Stimulated activated CD4-positive, alpha-beta T cell treated with anti-CD3 and anti-CD28 coated beads, Interleukin-1b, Interleukin-23, amount 100 ng/mL, for 24 hours (primary cell): ENCODE measurements at places on chromosomes 16 and 17.

- DNase-seq, result no peak
Measured at GRCh38 chr16:81645266-81645694, 133.8 kb upstream of the PLCG2 start.

GRCh38 chr17:11238705-11239104, 2.3 kb upstream of the SHISA6 start:
- no peak for DNase-seq

DNA sequence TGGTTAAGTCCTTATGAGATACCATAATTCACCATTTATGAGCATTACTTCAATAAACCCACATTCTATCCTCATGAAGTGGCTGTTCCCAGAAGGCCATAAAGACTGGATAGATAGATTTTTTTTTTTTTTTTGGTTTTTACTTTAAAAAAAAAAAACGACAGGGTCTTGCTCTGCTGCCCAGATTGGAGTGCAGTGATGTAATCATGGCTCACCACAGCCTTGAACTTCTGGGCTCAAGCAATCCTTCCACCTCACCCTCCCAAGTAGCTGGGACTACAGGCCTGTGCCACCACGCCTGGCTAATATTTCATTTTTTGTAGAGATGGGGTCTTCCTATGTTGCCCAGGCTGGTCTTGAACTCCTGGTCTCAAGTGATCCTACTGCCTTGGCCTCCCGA, 102.3 kb downstream of the XYLT1 start:
- DNase-seq, result no peak

DNA sequence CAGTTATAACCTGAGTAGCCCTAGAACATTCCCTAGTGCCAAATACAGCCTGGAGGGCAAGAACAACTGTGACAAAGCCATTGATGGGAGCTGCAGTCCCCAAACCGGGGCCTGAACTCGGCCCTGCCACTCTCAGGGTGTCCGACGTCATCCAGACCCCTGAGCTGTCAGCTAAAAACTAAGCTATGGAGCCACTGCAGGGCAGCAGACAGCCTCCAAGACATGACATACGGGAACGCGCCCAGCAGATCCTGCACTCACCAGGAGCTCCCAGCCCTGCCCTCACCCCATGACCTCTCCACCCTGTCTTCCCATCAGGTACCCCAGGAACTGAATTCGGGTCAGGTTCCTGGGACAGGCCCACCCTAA, 28.4 kb downstream of the KDM8 start:
- no peak for DNase-seq

GRCh38 chr16:87324411-87325275, 7.5 kb upstream of the C16orf95 start:
- peak; percentile 21 for DNase-seq

GRCh38 chr16:67967958-67968399, 458 bp downstream of the SLC12A4 start:
- DNase-seq, result peak; percentile 26

DNA sequence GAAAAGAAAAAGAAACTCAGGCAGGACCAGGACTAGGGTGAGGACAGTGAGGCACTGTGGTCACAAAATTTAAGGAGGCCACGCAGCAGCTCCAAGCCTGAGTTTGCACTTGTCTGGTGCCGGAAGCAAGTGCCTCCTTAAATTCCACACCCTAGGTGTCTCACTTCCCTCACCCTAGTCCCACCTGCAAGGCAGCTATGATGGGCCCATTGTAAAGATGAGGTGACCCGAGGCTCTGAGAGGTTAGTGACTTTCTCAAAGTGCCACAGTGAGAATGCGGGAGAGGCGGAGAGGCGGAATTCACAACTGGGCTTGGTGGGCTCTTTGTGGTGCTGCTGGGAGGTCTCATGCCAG, 21.5 kb upstream of the EEF2K start:
- no peak for DNase-seq

GRCh38 chr17:7932949-7933348, 943 bp downstream of the CNTROB start:
- peak; percentile 16 for DNase-seq

GRCh38 chr16:49620158-49620868, 235.6 kb downstream of the ZNF423 start:
- no peak for DNase-seq

GRCh38 chr17:57788725-57789124, 43.6 kb upstream of the CCDC182 start:
- no peak for DNase-seq

- peak; percentile 38 for DNase-seq
Measured at GRCh38 chr17:55576996-55577586, 65.8 kb upstream of the SMIM36 start.

DNA sequence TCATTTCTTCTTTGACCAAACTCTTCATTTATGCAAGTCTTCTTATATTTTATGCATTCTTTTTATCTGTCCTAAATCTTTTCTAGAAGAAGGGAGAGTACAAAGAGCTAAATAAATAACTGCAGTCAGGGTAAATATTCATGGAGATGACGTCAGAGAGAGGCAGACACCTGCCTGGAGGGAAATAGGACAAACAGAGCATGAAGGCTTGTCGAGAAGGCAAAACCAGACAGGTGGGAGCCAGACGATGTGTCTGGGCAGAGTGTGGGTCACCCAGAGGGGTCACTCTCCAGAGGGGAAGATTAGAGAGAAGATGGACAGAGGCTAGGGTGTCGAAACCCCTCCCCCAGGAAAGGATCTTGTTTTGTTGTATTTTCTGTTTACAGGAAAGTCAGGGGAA, 78.3 kb upstream of the RPL38 start:
- DNase-seq, result no peak

DNA sequence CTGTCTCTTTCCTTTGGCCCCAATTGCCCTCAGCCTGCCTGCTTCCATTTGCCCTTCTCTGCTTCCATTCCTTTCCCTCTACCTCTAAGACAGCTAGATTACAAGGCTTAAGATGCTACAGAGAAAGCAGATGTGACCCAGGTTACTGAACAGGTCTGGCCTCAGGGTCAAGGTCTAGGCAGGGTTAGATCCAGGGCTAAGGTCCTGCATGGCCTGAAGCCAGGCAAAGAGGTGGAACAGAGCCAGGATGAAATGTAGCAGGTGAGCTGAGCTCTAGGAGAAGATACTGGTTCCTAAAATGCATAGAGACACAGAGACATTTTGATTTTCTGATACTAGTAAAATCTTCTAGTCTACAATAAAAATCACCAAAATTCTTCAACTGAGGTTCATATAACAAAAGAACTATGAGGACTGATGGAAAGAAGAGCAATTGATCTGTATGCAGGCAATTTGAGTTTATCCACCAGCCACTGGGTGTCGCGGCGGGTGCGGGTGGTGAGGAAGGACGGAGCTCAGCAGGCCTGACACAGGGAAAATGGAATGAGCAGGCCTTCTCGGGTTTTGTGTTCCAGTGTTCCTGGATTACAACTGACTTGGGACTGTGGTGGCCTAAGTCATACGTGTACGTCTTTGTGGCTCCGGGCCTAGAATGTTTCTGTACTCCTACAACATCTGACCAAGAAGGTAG, 95.9 kb downstream of the MYH10 start:
- no peak for DNase-seq

DNA sequence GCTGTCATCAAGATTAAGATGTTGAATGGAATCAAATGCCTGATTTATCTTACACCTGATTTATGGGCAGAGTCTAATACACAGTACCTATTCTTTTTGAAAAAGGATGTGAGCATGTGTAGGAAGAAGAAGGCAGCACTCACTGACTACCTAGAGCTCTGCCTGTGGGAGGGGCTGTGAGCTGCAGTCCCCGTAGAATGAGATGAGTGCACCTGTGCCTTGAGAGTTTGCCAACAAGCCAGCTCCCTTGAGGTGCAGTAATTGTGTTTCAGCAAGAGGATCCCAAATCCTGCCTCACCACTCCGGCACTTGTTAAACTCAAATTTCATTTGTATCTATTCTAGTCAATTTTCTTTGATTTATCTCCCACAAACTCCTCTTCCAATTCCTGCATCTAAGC, 46.0 kb downstream of the CDH11 start:
- no peak for DNase-seq

GRCh38 chr17:79573196-79573896, 37.5 kb downstream of the RBFOX3 start:
- DNase-seq, result no peak

DNA sequence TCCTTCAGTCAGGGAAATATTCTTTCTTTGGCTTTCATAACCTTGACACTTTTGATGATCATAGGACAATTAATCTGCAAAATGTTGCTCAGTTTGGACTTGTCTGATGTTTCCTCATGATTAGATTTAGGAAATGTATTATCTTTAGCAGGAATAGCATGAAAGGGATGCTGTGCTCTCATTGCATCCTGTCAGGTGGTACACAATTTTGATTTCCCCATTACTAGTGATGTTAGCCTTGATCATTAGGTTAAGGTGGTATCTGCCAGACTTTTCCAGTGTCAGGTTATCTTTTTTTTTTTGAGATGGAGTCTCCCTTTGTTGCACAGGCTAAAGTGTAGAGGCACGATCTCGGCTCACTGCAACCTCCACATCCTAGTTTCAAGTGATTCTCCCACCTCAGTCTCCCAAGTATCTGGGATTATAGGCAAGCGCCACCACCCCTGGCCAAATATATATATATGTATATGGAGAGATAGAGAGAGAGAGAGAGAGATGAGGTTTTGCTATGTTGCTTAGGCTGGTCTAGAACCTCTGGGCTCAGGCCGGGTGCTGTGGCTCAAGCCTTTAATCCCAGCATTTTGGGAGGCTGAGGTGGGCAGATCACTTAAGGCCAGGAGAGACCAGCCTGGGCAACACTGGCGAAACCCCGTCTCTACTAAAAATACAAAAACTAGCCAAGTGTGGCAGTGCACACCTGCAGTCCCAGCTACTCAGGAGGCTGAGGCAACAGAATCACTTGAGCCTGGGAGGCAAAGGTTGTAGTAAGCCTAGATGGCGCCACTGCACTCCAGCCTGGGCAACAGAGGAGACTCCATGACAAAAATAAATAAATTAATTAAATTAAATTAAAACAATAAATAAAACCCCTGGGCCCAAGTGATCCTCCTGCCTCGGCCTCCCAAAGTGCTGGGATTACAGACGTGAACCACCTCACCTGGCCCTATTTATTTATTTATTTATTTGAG, 15.8 kb upstream of the CAVIN1 start:
- DNase-seq, result no peak

DNA sequence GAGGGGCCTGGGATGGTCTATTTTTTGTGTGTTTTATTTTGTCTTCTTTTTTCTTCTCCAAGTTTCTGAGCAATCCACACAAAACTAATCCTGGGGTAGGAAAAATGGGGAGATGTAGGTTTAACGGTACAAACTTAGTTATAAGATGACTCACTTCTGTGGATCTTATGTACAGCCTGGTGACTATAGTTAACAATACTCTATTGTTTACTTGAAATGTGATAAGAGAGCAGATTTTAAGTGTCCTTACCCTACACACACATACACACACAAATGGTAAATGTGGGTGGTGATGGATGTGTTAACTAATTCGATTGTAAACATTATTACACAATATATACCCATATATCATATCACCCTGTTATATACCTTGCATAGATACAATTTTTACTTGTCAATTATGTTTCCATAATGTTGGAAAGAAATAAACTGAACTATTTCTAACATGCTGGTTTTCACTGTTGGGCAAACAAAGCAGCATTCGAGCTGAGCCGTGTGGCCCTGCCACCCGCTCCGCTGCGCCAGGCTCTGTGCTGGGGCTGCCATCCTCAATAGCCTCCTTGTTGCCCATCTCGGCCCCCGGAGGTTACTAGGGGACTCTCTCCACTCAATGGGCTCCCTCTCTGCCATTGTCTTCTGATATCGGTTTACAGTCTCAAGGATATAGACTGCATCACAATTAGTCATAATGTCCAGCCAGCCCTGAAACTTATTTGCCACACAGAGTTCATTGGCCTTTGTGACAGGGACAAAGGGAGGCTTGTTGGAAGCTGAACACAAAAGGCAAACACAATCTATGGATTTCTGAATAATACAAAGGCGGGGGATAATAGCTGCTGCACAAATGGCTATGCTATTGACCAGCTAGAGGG, 380.3 kb upstream of the MAF start:
- no peak for DNase-seq

GRCh38 chr17:60363700-60364405, 28.1 kb downstream of the USP32 start:
- DNase-seq, result no peak

GRCh38 chr16:24900230-24900629, 54.5 kb downstream of the SLC5A11 start:
- DNase-seq, result no peak

GRCh38 chr17:74158761-74159160, 44.7 kb upstream of the RPL38 start:
- DNase-seq, result no peak

GRCh38 chr16:6428861-6429260, 903.8 kb upstream of the RBFOX1 start:
- no peak for DNase-seq

GRCh38 chr16:89201439-89202377, 1.4 kb upstream of the SLC22A31 start:
- peak; percentile 81 for DNase-seq

- DNase-seq, result no peak
Measured at GRCh38 chr16:88599092-88599733, 29.0 kb downstream of the ZC3H18 start.

DNA sequence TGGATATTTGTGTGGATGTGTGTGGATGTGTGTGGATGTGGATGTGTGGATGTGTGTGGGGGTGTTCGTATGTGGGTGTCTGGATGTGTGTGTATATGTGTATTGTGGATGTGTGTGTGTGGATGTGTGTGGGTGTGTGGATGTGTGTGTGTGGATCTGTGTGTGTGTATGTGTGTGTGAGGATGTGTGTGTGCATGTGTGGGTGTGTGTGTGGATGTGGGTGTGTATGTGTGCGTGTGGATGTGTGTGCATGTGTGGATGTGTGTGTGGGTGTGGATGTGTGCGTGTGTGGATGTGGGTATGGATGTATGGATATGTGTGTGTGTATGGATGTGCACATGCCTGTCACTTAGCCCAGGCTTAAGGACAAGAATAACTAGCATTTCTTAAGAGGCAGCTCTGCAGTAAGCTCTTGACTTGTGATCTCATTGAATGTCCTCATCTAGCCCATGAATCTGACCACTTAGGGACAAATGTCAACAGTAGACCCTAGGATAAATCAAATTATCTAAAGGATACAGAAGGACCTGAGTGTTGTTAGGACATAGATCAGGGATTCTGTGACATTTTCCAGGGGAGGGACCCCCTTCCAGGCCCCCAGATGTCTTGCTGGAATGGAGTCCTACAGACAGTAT, 83.5 kb downstream of the BMERB1 start:
- no peak for DNase-seq

GRCh38 chr16:86604436-86605193, 26.3 kb downstream of the FOXL1 start:
- no peak for DNase-seq
